ENCODE measurements at places on chromosomes 12 and 14.
A peak's percentile ranks its signal among the peaks of the same experiment; 100 is the strongest.

- DNase-seq = no peak
These were observed 8.6 kb downstream of the WDR89 start for GRCh38 chr14:63632932-63633514.

DNA sequence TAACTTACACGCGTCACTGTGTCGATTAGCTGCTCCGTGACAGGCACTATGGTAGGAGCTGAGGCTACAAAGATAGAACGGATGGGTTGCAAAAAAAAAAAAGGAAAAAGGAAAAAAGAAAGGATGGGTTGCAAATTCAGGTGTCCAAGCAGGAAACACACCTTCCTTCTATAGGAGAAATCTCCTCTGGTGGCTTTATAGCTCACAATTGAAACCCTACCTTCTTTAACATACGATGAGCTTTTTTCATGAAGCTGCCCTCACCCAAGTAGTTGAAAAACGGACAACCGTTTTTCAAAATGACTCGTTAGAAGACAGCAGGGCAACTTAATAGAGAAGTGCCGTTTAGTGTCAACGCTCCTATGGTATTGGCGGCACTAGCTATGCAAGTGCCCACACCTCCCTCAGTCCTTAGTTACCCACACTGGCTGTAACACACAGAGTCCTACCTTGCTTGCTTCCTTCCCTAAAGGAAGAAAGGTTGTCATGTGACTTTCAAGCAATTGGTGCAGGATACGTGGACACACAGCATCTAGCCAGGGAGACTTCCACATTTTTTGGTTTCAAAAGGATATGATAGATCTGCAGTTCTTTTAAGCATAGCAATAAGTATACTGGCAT lies 682 bp upstream of the TRIP11 start:
- peak; percentile 25 for DNase-seq

GRCh38 chr12:69123919-69124638 lies 115.3 kb upstream of the CPSF6 start:
- no peak for DNase-seq

GRCh38 chr12:121873216-121873569 lies 14.5 kb upstream of the HPD start:
- no peak for DNase-seq

DNA sequence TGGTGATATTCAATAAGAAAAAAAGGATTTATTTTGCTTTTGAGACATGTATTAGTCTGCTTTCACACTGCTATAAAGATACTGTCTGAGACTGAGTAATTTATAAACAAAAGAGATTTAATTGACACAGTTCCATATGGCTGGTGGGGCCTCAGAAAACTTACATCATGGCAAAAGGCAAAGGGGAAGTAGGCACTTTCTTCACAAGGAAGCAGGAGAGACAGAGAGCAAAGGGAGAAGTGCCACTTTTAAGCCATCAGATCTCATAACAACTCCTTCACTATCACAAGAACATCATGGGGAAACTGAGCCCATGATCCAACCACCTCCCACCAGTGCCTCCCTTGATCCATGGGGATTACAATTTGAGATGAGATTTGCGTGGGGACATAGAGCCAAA lies 43.9 kb downstream of the BHLHE41 start:
- no peak for DNase-seq
